ENCODE measurements at places on chromosomes 2 and 18.
A peak's percentile ranks its signal among the peaks of the same experiment; 100 is the strongest.

DNA sequence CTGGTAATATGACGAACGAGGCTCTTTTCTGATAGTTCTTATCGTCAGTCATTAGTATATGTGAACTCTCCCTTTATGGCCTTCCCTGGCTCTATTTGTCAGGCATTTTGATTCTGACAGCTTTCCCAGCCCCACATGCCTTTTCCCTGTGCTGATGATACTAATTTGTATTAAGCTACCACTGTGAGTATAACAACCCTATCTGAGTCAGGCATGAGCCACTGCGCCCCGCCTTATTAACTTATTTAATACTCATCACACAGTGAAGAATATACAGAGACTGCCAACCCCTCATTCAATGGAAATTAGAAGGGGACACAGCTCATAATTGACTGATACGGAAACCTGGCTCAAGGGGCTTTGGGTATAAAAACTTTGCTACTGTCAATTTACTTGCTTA lies 140.0 kb downstream of the NETO1 start:
- DNase-seq: no peak

DNA sequence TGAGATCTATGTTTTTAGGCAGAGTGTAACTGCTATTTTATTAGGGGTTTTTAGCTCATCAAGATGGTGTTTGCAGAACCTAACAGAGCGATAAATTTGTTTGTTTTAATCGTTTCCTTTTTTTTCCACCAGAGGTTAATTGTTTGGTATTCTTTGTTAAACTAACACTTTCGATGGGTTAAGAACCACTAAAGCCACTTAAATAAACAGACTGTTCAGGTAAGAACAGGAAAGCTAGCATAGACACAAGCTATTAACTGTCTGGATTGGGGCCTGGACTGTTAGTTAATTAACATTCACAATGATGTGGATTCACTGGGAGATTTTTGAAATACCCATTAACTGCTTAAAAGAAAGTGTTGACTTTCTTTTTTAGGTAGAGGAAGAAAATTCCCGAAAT lies 209.0 kb upstream of the COPS8 start:
- no peak for DNase-seq

GRCh38 chr2:217913436-217913835 lies 89.4 kb downstream of the TNS1 start:
- no peak for DNase-seq

DNA sequence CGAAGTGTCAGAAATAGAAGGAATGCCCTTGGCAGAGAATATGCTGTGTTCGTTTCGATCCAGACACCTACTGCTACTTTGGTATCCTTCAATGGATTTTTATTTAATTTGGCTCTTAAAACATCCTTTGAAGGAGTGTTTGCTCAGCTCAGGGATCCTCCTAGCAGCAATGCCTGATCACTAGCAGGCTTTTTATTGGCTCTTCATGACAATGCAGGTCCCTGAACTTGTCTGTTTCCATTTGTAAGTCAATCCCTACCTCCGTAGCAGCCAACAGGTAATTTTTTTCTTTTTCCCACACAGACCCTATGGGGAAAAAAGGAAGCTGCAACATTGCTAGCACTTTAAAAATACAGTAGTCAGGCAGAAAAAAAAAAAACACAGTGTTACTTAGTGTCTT lies 366.2 kb upstream of the LRRTM1 start:
- DNase-seq: no peak

- no peak for DNase-seq
Observed at GRCh38 chr2:190563109-190563508, 28.6 kb upstream of the NEMP2 start.

- DNase-seq: no peak
Observed at GRCh38 chr2:18311420-18312195, 248.8 kb downstream of the RDH14 start.

- peak; percentile 62 for DNase-seq
Observed at GRCh38 chr2:200862532-200863000, 1.9 kb downstream of the CLK1 start.

GRCh38 chr18:63956755-63957154 lies 7.7 kb downstream of the HMSD start:
- DNase-seq: no peak

- peak; percentile 98 for DNase-seq
Observed at GRCh38 chr2:42046819-42047487, 868 bp upstream of the PKDCC start.

DNA sequence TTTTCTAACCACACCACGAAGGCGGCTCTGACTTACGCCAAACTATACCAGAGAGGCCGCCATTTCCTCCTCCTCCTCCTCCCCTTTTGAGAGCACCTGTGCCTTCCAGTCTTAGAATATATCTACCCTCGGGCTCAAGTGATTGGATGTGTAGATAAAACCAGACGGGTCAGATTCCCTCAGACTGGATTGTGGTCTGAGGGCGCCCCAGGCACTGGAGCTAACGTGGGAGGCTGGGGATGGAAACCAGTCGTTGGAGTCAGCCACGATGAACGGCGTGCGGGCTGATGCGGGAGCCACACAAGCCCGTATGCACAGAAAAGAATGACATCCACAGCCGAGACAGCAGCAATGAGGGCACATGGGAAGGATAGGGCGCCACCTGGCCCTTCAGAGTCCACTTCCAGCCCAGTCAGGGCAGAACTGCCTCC lies 12.3 kb upstream of the ODC1 start:
- DNase-seq: peak; percentile 67

- no peak for DNase-seq
Observed at GRCh38 chr2:203685789-203686420, 20.5 kb upstream of the CD28 start.

DNA sequence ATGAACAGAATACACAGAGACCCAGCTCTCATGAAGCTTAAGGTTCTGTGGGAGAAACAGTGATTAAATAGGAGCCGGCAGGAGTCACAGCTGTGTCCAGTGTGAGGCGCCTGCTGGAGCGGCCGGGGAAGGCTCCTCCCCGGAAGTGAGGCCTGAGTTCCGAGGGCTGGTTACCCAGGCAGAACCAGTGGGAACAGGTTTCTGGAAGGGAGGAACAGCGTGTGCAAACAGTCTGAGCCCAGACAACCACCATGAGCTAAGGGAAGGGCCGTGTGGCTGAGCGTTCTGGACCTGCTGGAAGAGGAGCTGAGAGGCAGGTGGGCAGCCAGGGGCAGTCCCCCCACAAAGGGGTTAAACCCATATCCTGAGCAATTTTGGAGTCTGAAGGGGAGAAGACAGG lies 26.0 kb upstream of the NPAS2 start:
- no peak for DNase-seq

GRCh38 chr2:127085317-127085681 lies 21.7 kb downstream of the BIN1 start:
- DNase-seq: no peak

DNA sequence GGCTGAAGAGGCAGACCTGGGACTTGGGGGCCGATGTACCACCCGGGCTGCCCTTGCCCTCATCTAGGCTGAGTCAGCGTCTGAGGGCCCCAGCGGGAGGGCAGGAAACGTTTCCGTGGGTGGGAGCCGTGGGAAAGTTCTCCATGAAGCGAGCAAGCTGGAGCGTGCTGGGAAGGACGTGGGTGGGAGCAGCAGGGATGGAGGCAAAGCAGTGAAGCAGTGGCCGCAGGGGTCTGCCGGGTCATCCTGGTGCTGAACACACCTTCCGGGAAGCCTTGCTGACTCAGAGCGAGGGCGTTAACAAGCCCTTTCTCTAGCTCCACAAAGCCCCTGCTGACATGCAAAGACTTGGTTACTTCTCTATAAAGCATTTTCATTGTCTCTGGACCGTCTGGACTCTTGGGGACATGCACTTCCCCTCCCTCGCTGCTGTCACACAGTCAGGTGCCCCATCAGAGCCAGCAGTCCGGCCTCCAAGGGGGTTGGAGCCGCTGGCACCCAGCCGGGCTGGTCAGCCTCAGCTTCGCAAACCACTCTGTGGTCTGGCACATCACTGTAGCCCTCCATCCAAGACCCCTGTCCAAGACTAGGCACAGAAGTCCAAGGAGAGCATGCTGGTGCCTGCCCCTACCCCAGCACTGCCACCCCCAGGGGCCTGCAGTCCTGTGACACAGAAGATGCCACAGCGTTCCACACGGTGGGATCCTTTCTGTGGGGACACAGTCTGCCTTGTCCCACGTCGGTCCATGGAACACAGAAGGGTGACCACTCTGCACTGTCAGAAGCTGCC lies 115.1 kb upstream of the GPC1 start:
- DNase-seq: no peak

DNA sequence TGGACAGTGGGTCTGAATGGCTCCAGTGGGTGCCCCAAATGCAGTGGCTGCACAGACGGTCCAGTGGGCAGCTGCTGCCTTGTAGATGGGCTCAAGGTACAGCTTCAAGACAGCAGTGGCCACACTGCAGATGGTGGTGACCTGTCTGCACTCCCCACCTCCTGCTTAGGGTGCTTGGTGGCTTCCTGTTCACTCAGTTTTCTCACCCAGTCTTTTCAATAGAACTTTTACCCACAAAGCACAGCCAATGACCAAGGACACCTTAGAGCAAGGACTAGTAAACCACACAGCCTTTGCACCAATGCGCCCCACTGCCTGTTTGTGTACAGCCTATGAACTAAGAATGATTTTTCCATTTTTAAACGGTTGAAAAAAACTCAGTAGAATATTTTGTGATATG lies 34.9 kb downstream of the MEX3C start:
- no peak for DNase-seq

DNA sequence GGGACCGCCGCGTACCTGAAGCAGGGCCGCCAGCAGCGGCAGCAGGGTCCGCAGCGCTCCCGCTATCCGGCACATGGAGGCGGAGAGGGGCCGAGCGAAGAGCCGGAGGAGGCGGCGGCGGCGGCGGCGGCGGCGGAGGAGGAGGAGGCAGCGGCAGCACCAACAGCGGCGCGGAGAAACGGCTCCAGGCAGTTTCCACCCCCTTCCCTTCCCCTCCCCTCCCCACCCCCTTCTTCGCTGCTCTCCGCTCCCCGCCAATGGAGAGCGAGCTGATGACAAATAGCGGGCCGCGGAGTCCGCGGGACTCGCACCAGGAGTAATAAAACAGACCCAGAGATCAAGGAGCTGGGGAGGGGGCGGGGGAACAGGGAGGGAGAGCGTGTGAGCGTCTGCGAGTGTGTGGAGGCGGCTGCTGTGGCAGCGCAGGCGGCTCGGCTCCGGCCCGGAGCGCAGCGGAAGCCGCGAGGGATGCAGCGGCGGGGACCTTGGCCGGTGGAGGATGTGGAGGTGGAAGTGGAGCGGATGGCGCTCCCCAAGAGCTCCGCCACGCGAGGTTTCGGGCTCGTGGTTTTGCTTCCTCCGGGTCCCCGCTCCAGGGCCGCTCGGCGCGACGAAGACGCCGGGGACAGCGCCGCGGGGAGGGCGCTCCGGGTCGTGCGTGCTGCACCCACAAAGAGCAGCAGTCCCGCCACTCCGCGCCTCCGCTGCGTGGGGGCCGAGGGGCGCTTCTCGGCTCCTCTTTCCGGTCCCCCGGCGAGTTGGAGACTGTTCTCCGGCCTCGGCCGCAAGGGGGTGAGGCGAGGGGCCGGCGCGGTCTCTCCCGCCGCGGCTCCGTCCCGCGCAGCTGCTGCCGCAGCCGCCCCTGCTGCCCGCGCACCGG lies at the start of gene CDH2:
Gene CDH2 (minus strand): TSS at position 183 of the 880 bp plus-strand sequence. CDS start 108 bp downstream, at position 75.
- DNase-seq: peak; percentile 95

DNA sequence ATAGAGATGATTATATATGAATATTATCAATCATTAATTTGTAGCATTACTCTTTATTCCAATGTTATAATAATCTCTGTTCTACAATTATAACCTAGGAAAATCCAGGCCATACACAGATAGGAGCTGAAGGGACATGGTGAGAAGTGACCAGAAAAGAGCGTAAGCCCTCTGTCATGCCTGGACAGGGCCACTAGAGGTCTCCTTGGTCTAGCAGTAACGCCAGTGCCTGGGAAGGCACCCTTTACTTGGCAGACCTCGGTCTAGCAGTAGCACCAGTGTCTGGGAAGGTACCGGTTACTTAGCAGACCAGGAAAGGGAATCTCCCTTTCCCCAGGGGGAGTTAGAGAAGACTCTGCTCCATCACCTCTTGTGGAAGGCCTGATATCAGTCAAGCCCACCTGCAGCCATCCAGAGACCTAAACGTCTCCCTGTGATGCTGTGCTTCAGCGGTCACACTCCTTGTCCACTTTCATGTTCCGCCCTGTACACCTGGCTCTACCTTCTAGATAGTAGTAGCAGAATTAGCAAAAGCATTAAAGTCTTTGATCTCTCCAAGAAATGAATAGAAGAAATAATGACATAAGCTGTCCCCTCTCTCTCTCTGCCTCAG lies 447.5 kb upstream of the FSIP2 start:
- peak; percentile 73 for DNase-seq

DNA sequence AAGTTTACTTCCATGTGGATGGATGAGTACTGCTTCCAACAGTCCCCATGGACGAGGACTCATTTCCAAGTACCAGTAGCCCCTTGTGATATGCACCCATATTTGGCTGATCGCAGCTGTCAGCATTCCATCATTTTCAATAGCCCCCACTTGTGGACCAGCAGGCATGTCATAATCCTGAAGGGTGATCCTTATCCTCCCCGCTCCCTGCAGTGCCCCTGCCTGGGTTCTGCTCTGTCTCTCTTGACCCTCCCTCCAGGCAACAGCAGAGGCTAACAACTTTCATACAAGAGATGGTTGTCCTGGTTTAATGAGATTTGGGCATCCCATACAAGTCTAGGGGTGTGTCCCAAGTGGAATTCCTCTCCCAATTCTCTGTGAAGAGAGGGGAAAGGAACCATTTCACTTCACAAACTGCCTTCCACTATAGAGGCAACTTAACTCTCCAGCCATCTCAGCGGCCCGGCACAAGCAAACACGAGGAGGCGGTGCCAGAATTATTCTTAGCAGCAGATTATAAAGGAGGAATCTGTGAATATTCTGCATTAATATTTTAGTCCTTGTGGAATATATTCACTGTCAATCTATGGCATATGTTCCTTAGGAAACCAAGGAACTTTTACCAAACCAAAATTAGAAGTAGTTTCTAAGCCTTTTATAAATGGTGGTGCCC lies 110.7 kb downstream of the RTN4 start:
- DNase-seq: no peak

DNA sequence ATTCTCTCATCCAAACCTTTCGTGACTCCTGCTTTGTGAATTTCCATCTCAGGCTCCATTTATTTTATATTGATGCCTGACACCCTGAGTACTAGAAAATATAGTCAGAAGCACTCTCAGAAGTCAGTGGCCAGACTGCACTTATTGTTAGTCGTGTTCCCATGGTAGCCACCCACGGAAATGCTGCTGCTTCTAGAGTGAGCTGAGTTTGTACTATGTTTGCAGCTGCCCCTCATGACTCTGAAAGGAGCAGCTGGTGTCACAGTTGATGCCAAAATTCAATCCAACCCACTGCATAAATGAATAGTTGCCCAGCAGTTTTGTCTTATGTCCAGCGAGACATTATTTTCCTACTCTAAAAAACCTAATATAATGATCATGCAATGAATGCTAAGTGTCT lies 265.2 kb upstream of the SPHKAP start:
- no peak for DNase-seq

DNA sequence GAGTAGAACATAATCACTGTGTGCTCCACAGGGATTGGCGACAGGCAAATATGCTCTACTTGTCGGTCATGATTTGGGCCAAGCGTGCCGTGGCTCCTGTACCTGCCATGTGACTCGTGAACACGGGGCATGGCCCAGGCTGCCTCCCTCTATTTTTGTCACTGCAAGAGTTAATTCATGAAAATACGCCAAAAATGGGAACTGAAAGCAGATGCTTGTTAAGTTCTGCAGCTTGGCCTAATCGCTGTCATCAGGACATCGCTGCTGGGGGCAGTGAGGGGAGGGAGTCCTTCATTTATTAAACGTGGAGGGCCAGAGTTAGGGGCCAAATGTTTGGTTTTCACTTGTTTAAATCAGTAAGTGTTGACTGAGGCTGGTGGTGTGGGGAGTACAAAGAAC lies 177.8 kb downstream of the BCL2 start:
- no peak for DNase-seq

- no peak for DNase-seq
Observed at GRCh38 chr2:207236156-207236935, 70.6 kb upstream of the KLF7 start.

All from NCI-H82 (cell line).